ENCODE measurements at places on chromosomes 6 and 20.

DNA sequence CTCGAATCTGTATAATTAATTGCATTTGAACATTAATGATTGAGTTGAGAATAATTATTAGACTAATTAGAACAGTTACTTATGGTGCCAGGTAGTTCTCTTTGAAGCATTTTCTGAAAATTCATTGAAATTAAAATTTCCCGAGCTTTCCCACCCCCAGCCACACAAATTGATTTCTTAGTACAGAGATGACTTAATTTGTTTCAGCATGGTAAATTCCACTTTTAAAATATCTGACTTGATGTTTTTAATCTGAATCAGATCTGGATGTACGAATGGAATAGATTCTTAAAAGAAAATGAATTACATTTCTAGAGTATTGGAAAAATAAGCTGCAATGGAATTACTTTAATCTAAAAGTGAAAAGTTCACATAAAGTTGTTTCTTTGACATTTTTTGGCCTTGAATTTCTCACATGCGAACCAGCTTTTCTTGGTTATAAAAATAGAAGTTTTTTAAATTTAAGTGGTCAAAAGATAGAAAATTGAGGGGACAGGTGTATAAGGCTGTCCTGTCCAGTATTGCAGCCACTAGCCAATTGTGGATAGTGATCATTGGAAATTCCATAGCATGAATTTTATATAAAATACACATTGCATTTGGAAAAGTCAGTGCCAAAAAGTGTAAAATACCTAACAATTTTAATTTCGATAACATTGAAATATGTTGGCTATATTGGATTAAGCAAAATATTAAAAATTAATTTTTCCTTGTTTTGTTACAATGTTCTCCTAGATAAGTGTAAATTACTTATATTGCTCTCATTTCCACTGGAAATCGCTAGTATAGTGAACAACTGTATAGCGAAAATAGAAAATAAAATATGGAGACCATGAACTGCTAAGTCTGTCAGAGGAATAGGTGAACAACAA lies 102.9 kb downstream of the OR2B2 start:
- DNase-seq: no peak

- DNase-seq: no peak
These were observed 66.8 kb upstream of the EYA2 start for GRCh38 chr20:46827718-46828458.

DNA sequence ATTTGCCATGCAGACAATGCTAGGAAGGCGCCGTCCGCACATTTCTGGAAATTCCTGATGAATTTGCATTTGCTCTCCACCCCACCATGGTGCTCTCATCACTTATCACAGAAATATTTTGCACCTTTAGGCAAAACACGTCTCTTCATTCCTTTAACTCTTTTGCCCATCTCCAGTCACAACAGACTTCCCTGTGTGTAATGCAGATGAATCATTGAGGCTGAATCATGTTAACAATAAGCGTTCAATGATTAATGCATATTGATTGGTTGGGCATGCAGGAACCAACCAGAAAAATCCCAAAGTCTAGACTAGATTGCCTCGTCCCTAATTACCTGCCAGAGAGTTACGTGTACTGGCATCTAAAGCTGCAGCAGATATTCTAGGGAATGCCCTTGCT lies 80.0 kb upstream of the ATXN1 start:
- DNase-seq: no peak

GRCh38 chr6:159819932-159820640 lies 20.0 kb downstream of the PNLDC1 start:
- no peak for DNase-seq

DNA sequence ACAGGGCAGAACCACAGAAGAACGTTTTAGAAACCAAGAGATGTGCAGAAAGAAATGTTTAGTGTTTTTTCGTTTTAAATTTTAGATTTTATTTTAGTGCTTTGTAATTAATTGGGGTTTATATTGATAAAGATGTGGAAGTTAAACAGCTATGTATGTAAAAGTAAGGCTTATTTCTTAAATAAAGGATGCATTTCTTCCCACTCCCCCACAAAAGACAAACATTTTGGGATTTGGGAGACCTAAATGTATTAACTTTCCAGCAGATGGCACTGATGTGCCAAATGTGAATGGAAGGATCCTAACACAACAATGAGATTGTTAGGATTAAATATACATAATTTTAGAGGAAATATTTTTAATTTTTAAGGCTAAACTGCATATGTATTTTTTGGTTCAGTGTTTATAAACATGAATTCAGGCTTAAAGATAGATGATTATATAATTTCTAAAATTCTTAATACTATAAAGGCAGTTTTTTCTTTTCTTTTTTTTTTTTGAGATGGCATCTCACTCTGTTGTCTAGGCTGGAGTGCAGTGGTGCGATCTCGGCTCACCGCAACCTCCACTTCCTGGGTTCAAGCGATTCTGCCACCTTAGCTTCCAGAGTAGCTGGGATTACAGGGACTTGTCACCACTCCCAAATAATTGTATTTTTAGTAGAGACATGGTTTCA lies 12.0 kb downstream of the PFDN4 start:
- no peak for DNase-seq

DNA sequence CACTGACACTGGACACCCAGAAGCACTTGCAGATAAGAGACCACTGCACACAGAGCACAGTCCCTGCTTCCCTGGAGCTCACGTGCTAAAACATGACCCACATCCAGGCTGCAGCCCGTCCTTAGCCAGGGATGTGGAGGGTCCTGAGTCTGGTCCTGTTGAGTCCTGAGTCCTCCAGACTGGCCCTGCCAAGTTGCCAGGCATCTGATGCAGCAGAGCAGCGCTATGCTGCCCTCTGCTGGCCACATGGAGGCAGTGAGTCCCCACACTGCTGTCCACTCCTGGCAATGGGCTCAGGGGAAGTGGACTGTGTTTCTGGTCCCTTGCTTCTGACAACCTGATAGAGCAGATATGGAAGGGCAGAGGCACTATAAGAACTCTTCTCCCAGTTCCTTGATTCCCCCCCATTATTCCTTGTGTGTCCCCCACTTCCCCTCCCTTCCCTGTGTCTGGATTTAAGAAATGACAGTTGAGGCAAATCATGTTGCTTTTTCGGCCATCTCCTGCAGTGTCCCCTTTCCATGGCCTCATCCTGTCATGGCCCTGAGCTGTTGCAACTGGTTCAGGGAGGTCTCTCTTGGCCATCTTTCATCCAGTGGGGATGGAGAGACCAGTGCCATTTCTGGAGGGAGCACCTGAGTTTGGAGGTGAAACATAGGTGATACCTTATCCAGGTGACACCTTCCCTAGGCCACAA lies 86.0 kb downstream of the DHX35 start:
- peak; percentile 15 for DNase-seq

- DNase-seq: no peak
These were observed 41.3 kb downstream of the SYNJ2 start for GRCh38 chr6:158022749-158023596.

- no peak for DNase-seq
These were observed 922.9 kb downstream of the TBC1D32 start for GRCh38 chr6:120411394-120411793.

DNA sequence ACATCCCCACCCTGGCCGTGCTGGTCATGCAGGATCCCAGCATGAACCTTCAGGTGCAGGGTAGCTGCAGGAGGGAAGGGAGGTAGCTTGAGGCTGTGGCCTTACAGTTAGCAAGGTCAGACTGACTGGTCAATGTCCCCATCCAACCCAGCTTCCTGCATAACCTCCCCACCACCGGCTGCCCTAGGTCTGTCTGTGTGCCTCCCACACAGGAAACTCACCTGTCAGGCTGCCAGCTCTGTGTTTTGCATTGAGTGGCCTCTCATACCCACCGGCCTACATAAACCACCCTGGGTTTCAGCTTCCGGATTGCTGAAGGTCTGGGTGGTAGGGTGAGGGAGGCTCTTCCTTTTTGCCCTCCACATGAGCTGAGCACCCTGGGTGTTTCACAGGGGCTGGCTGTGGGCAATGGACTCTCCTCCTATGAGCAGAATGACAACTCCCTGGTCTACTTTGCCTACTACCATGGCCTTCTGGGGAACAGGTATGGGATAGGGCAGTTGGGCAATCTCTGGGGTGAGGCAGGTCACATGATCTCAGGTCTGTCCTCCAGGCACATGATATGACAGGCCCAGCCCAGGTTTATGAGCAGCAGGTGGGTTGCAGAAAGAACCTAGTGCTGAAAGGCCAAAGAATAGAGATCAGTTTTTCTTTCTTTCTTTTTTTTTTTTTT lies 1.8 kb downstream of the CTSA start:
- DNase-seq: no peak

GRCh38 chr6:155253337-155253736 lies 10.5 kb upstream of the CLDN20 start:
- no peak for DNase-seq

- DNase-seq: no peak
These were observed 1.1 kb upstream of the SLC22A7 start for GRCh38 chr6:43296780-43297497.

DNA sequence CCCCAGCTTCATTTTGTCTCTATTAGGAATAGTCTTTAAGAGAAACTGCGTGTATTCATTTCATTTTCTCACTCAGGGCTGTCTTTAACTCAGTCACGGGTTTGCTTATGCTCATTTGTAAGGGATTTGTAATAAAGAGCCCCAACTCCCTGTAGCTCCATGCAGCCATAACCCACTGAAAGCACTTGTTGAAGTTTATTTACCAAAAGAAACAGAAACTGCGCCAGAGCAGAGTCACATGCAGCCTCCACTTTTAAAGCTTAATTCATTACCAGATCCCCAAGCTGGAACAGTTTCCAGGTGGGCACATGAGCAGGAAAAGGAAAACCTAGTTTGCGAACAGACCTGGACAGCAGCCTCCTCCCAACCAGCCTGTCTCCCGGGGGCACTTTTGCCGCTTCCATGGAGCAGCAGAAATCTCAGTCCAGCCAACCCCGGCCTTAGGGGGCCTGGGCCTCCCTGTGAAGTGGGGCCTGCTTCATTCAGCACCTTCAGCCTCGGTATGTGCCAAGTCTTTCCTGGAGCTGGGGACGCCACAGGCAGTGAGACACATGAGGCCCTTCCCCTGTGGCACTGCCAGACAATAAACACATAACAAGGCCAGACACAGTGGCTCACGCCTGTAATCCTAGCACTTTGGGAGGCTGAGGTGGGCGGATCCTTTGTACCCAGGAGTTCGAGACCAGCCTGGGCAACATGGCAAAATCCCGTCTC lies 4.5 kb downstream of the BCAS4 start:
- no peak for DNase-seq

GRCh38 chr6:44010411-44011349 lies 116.6 kb downstream of the MRPL14 start:
- DNase-seq: no peak

GRCh38 chr20:58039274-58040092 lies 189.0 kb downstream of the ANKRD60 start:
- no peak for DNase-seq

DNA sequence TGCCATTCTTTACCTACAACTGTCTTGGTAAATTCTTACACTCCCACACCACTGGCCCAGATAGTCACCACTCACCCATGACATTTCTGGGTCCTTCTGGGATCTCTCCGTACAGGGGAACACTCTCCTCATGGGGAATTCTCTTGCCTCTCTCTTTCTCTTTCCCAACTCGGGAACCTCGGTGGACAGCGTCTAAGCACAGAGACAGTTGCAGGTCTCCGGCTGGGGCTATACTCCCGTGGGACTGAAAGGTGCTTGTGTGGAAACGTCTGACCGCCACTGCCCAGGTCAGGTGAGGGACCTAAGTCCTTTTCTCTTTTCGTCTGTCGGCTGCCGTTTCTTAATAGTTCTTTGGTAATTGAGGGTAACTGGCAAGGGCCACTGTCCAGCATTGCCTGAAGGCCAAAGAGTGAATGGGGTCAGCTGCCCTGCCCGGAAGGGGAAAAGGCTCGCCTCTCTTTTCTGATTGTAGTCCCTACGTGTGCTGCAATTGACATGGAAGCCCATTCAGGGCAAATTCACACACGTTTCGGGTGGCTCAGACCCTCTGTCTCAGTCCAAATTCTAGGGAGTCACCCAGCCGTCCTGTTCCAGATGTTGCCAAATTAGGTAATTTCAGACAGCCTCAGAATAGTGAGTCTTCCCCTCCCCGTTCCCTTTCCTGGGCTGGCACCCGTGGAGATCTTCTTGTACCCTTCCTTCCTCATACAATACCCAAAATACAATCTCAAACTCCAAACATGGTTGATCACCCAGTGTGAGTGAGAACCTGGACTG lies 31.2 kb upstream of the RIPK1 start:
- no peak for DNase-seq

GRCh38 chr6:156658966-156659821 lies 118.0 kb upstream of the ARID1B start:
- DNase-seq: no peak

DNA sequence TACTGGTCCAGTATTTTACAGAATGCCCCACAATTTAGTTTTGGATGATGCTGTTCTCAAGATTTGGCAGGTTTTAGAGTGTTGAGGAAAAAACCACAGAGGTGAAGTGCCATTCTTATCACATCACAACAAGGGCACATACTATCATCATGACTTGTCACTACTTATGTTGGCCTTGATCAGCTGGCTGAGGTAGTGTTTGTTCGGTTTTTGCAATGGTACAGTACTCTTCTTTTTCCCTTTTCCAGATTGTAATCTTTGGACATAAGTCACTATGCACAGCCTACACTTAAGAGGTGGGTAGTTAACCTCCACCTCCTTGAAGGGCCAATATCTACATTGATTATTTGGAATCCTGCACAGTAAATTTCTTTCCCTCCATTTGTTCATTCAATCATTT lies 8.8 kb downstream of the TENT5A start:
- no peak for DNase-seq

GRCh38 chr6:26322645-26323482 lies 42.1 kb upstream of the BTN3A2 start:
- DNase-seq: no peak

- no peak for DNase-seq
These were observed 20.4 kb upstream of the BPIFB1 start for GRCh38 chr20:33262658-33263065.

DNA sequence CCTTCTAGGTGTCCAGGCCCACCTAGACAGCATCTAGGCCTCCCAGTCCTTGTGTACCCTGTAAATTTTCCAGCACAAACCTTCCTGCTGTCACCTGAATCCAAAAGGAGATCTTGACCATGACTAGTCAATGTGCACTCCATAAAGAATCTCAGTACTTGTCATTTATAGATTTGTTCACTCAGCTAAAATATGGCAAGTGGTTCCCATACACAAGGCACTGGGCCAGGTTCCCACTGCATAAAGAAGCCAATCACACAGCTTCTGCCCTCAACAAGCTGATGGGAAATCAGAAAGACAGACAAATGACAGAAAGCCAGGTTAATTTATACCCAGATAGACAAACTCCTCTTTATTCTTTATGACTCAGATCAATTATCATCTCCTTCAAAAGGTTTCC lies 526.8 kb downstream of the CD83 start:
- no peak for DNase-seq

GRCh38 chr6:4299476-4299875 lies 164.1 kb upstream of the ECI2 start:
- DNase-seq: no peak

DNA sequence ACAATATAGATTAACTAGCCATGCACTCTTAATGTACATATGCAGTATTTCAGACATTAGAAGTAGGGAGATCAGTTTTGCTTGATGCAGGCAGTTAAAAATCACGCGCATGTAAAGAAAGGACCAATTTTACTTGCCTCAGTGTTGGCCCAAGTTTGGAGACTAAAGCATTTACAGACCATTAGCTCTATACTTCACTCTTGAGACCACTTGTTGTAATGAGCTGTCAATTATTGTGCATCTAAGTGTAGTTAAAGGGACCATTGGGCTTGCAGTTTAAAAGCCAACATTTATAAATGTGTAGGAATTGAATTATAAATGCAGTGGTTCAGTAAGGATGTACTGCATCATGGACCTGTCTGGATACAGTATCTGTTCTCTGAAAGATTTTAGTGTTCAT lies 53.7 kb downstream of the PLCB4 start:
- no peak for DNase-seq

Measured in esophagus squamous epithelium (tissue), 5 donors.